ENCODE measurements at places on chromosomes 3 and 15.

DNA sequence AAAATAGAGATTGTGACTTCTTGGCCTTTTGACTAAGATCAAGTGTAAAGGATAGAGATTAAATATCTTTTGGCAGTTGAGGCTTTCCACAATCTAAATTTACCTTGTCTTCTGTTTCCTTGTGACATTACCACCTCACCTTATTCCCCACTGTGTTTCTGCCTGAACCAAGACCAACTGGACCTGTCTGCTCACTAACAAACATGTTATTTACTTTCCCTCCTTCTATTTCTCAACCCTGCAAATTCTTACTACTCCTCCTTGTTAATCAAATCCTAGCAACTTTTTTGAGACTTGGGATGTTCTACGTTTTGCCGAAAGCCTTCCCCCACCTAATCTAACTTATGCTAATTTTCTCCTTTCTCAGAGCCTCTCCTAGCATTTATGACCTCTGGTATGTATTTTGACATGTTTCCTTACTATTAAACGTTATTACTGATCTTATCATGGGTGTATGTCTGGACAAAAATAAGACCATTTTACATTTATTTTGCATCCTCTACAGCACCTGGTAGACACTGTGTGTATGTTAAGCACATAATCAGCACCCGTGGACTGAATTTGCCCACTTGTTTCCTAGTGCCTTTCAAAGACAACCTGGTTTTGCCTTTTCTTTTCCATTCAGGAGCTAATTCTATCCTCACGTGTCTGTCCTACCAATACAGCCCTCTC is 7.6 kb upstream of the CCNL1 start:
- DNase-seq: no peak

GRCh38 chr3:110059431-110059830 is 722.1 kb upstream of the DPPA4 start:
- DNase-seq: no peak

GRCh38 chr3:79983118-79983517 is 215.3 kb upstream of the ROBO1 start:
- no peak for DNase-seq

DNA sequence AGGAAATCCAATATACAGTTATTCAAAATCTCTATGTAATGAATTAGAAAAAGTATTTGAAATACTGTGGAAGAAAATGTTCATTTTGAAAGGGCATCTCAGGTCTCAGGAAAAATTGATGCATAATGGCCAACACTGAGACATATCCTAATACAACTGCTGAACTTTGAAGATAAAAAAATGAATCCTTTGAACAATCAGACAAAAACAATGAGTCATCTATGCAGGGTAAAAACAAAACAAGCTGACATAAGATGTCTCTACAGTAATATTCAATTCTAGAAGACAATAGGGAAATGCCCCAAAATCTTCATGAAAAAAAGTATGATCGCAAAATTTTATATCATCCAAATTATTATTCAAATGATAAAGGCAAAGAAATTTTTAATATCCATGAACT is 34.0 kb upstream of the ZNF280D start:
- DNase-seq: no peak

- DNase-seq: peak; percentile 1
Measured at GRCh38 chr15:31934821-31935220, 95.5 kb upstream of the CHRNA7 start.

GRCh38 chr3:22922317-22922716 is 280.8 kb upstream of the UBE2E2 start:
- DNase-seq: no peak

DNA sequence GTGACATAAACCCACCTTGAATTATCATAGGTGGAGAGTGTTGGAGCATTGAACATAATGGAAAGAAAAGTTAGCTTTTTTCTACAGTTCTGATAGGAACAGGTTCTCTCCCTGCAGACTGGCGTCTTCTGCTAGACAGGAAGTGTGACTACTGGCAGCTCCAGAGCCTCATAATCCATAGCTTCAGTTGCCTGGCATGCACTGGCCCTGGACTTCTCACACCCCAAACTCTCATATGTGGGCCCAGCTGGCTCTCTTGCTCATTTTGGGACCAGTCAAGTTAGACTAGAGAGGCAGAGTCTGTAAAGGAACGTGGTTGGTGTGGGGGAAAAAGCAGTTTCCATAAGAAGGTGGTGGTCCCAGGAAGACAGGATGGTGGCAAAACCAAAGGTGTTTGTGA is 180.1 kb downstream of the VGLL4 start:
- no peak for DNase-seq

- no peak for DNase-seq
Measured at GRCh38 chr15:82958638-82959037, 6.1 kb upstream of the HOMER2 start.

DNA sequence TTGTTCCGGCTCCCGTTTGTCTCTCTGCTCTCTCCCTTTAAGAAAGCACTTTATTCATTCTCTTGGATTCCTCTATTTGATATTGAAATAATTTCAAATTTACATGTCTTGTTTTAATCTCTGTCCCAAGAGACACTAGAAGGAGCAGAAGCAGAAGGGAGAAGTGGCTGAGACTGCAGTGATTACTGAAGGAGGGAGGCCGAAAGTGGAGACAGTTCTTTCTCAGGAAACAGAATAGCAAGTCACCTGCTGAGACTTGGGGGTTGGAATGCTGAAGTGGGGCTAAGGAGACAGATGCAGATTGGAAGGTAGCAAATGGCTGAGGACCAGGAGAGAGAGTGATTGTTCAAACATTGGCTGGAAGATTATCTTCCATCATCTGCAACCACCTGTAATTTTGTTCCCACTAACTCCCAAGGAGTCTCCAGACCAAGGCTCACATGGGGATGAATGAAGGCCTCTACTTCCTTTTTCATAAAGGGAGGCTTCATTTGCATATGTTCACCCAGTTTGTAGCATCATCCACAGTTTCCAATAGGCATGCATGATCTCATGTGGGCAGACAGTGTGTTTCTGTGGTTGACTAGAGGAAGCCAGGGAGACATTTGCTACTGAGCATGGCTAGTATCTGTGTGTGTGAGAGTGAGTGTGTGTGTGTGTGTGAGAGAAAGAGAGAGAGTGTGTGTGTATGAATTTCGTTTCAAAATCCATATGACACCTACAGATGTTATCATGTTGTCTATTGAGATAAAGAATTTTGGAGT is 24.0 kb downstream of the LTF start:
- no peak for DNase-seq

DNA sequence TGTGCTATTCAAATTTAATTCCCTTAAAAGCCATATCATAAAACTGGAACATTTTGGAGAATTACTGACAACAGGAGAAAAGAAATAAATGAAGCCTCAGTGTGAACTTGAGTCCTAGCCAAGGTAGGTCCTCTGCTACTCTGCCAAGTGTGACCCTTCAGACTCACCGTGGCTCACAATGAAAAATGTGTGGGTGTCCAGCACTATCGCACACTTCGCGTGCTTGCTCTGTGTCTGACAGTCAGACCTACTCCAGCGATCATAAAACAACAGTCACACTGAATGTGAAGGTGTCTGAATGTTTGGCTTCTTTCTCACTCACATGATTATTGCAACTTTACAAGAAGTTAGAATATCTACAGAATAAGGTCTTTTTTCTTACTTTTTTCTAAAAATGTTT is 65.8 kb upstream of the TRA2B start:
- no peak for DNase-seq

All from COLO829 (cell line).